ENCODE measurements at places on chromosomes 5 and 9. TPM values are rescaled to one million over a fixed set of nuclear protein-coding genes. Genes with fewer than 3 reads are reported as not detected.
A peak's percentile ranks its signal among the peaks of the same experiment; 100 is the strongest.

Gene CERT1
- total RNA-seq: 37.5 TPM

- no peak for DNase-seq
These were observed 533.8 kb upstream of the CYLC2 start for GRCh38 chr9:102461156-102461819.

Gene CCNJL
- total RNA-seq: 4.5 TPM

GRCh38 chr5:101782352-101783103 is 513.6 kb downstream of the SLCO4C1 start:
- no peak for DNase-seq

Gene HAVCR1
- 0.19 TPM for total RNA-seq

Gene SGCD
- 89.7 TPM for total RNA-seq

GRCh38 chr5:78522476-78523260 is 125.9 kb downstream of the LHFPL2 start:
- DNase-seq: no peak

- no peak for DNase-seq
These were observed 188.7 kb downstream of the ROR2 start for GRCh38 chr9:91761362-91761761.

DNA sequence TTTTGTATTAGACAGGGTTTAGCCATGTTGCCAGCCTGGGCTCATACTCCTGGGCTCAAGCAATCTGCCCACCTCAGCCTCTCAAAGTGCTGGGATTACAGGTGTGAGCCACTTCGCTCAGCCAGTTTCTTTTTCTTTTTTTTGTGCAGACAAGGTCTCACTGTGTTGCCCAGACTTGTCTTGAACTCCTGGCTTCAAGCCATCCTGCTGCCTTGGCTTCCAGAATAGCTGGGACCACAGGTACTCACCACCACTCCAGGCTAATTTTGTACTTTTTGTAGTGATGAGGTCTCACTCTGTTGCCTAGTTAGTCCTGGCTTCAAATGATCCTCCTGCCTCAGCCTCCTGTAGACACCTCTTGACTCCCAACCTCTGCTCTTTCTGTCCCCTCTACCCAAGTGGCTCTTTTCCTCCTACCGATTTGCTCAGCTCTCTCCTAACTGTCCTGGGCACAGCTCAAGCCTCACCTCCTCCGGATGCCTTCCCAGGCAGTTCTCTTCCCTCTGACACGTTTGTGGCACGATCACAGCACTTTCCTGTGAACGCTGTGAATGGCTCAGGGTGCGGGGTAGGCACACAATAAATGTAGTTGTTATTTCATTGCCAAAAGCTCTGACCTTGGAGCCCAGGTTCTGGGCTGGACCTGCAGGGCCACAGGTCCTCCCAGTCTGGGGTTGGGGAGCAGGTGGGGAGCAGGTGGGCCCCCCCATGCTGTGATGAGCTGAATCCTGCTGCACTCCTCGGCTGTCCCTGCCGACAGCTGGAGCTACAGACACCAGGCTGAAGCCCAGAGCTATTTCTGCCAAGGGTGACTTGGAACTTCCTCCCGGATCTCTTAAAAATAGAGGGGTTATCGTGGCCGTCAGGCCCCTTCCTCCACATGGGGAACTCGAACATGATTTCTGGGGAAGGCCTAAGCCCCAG is 23.9 kb downstream of the GFI1B start:
- DNase-seq: no peak

DNA sequence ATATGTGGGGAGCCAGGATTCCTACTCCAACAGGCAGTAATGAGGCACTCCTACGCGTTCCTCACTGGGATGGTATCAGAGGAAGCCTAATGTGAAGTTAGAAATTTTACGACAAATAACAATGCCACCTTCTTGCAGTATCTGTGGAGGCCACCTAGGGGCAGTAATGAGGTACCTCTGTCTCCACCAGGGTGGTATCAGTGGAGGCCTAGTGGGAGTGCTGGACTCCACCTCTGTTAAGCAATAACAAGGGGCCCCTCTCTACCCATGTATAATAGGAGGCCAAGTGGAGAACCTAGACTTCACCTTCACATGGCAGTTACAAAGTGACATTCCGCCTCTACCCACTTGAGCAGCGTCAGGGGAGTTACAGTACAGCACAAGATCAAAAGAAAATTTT is 147.9 kb downstream of the PLPPR1 start:
- DNase-seq: no peak

DNA sequence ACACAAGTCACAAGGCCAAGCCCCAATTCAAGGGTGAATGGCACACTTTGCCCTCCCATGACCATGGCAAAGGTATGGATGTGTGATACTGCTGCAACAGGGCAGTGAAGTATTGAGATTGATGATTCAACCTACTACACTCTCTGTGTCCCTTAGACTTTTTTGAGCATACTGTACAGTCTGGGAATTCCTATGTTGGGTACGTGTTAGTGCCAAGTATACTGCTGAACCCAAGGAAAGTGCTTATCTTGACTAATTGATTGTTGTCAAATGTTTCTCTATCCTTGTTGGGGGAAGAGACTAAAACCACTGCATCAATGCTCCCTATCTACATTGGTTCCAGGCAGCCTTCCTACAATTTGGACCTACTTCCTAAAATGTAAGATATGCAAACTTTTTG is 93.7 kb downstream of the NDFIP1 start:
- DNase-seq: no peak

DNA sequence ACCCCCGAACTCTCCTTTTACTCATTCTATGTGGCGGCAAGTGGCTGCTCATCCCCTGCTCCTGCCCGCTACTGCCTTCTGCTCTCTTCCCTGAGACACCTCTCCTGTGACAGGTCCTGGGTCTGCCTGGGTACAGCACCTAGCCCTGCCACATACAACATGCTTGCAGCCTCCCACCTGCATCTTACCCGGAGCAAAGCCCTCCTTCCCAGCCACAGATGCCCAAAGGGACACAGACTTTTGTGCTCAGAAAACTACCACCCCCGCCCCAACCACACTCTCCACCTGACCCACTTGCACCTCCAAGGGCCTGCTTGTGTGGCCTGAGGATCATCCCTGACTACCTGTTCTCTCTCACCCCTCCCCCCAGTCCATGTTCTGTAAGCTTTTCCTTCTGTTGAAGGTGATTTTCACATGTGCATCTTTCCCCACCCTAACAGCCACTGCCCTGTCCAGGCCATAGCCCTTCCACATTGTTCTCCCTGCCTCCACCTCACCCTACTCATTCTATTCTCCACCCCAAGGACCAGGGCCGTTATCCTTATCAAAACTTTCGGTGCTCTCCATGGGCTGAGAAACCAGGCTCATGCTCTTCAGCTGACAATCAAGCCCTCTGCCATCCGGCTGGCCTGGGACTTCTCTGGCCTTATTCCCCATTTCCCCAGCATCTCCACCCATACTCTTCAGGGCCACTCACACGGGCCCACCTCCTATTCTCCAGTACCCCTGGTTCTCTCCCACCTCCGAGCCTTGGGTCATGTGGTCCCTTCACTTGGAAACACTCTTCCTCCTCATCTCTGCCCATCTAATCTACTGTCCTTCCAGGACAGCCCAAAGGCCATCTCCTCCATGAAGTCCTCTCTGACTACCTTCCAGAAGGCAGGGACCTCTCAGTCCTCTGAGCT is 46.4 kb upstream of the ALDH1B1 start:
- no peak for DNase-seq

DNA sequence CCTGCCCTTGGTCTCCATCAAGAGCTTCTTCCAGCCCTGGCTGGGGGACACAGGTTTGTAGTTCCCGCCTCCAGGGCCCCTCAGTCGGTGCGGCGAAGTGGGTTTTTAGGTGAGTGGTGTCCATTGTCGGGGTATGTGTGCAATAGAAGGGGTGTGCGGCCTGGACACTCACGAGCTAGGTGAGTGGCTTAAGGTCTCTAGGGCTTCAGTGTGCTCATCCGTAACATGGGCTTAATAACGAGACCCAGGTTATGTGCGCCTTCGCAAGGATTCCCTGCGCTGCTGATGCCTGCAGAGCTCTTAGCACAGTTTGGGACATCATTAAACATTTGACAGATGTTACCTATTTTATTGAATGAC is 656 bp downstream of the CEP78 start:
- no peak for DNase-seq

- no peak for DNase-seq
These were observed 191.4 kb downstream of the ARHGAP26 start for GRCh38 chr5:142961440-142962173.

GRCh38 chr5:389891-390622 is 52.9 kb upstream of the EXOC3 start:
- no peak for DNase-seq

DNA sequence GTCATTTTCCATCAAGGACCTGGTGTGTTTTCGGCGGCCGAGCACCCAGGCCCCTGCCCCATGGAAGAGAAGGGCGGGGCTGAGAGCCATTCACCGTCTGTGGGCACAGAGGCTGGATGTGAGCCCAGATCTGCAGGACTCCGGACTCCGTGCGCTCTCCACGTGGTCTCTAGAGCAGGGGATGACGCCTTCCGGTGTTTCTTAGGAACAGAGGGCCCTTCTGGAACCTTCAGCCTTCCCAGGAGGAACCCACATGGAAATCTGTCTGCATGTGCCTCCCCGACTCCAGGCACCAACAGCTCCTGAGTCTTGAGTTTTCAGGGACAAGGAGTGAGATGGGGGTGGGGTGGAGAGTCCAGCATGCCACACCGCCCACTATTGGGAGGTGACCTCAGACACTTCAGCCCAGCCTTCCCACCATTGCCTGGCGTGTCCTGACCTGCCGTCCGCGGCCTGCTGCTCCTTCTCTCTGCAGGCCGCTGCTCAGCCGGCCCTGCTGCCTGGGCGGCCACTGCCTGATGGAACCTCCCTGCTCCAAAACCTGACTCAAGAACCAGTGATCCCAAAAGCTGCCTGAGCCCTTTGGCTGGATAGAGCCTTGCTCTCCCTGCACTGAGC is 2.4 kb upstream of the RXRA start:
- DNase-seq: peak; percentile 55

DNA sequence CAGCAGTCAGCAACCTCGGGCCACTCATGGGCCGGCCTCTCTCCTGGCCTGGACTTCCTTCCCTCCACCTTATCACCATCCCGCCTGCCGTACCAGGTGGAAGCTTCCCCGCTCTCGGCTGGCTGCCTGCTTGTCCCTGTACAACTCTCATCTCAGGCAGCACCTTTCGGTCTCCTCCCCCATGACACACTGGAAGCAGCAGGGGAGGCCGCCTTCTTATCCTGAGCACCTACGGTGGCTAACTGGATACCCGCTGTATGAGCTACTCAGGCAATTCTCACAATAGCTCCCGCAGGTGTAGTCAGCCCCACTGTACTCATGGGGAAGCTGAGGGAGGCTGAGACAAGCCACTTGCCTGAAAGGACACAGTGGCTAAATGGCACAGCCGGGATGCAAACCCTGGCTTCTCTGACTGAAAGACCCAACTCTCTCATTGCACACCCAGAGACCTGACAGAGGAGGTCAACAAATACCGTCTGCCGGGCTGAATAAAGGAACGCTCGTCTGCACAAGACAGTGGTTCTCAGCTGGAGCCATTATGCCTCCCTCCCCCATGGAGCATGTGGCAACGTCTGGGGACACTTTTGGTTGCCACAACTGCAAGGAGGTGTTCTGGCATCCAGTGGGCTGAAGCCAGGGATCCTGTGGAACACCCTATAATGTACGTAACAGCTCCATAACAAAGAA is 9.6 kb downstream of the STK10 start:
- no peak for DNase-seq

Gene RAB14
- total RNA-seq: 52.1 TPM

- no peak for DNase-seq
These were observed 128.6 kb upstream of the GRHPR start for GRCh38 chr9:37293664-37294524.

Gene MYMK
- total RNA-seq: not detected

DNA sequence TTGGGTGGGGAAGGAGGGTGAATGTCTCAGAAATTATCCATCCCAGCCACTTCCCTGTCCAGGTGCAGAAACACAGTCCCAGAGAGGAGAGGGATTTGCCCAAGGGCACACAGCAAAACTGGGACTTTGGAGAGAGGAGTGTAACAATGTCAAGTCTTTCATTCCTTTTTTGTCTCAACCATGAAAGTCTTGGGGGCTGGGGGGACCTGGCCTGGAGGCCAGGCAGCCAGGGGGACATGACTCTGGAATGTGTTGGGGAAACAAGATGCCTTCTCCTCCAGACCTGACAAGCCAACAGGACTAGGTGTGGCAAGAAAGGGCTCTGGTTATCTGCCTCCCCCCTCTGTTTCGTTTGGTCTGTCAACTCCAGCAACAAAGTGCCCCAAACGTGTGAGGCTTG is 13.9 kb upstream of the HAND1 start:
- no peak for DNase-seq

Gene C9orf50
- not detected for total RNA-seq

- no peak for DNase-seq
These were observed 15.5 kb downstream of the MEGF9 start for GRCh38 chr9:120698766-120699165.

DNA sequence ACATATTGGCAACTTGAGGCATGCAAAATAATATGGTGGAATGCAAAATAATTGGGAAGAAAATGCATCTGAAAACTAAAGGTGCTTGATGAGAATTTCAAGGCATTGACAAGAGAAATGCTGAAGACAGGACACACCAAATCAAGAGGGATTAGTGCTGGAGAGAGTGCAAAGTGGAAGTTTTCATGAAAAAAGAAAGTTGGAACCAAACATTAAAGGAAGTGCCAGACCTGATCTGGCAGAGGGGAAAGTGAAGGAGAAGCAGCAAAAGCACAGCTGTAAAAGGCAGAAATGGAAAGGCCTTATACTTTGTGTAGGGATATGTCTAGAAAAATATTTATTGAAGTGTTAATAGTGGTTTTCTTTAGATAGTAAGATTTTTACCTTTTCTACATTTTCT is 35.3 kb upstream of the FYB1 start:
- no peak for DNase-seq

DNA sequence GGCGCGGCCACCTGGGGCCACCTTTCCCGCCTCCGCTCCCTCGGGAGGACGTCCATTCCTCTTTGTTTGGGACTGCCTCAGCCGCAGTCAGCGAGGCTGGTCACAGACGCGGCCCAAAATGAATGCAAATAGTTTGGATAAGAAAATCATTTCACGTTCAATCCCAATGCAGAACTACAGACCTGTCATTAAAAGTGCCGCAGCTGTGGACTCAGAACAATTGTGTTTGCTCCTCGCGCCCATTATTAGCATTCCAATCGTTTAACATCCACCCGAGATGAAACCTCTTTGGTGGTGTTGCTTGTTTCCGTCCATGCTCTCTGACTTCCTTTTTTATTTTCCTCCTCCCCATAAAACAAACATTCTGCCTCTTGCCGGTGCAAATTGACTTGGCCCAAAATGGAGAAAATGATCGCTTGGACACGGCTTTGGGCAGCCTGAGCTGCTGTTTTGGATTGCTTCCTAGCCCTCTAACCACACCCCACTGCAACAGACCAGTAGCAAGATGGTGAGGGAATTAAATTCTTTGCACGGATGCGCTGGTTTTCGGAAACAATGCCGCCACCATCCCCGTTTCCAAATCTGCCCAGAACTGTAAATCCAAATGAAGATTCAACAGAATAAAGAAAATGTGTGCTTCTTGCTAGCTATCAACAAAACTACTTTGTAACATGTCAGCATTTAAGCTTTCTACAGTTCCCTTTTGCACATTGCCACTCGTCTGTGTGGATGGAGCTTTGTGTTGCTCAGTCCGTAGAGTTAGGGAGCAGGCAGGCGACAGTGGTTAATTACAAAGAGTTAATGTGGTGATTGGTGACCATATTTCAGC is 784 bp downstream of the NLN start:
- no peak for DNase-seq

Measured in heart right ventricle (tissue), 16 donors.